ENCODE measurements at places on chromosomes 5 and 9.

DNA sequence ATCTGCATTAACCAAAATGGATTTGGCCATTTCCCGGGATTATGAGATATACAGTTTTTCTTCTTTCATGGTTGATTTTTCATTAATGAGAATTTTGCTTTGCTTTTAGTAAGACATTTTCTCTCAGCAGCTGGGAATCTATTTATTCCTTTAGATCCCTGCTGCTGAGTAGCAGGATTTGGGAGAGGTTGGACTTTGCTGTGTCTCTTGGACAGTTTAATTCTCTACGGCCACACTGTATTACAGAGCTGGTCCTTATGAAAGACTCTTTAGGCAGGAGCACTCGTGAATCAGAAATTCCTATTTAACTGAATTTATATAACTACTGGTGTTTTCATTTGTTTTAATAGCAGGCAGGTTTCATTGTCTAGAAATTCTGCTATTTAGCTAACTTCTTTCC is 1.6 kb downstream of the UNC13B start:
- DNase-seq: no peak

DNA sequence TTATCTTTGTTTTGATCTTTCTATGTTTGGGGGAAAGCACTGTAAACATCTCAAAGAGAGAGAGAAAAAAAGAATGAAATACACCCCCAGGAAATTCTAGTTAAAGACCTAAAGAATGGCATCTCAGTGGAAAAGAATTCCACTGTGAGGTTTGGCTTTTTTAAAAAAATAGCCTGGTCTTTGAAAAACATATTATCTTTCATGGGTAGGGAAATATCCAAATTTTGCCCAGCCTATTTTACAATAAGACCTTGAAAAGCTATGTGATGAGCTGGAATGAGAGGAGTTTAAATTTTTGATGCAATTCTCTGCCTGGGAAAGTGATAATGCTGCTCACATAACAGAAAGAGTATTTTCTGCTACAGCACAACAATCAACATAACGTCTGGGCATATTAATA is 348.1 kb upstream of the WWC1 start:
- DNase-seq: no peak

DNA sequence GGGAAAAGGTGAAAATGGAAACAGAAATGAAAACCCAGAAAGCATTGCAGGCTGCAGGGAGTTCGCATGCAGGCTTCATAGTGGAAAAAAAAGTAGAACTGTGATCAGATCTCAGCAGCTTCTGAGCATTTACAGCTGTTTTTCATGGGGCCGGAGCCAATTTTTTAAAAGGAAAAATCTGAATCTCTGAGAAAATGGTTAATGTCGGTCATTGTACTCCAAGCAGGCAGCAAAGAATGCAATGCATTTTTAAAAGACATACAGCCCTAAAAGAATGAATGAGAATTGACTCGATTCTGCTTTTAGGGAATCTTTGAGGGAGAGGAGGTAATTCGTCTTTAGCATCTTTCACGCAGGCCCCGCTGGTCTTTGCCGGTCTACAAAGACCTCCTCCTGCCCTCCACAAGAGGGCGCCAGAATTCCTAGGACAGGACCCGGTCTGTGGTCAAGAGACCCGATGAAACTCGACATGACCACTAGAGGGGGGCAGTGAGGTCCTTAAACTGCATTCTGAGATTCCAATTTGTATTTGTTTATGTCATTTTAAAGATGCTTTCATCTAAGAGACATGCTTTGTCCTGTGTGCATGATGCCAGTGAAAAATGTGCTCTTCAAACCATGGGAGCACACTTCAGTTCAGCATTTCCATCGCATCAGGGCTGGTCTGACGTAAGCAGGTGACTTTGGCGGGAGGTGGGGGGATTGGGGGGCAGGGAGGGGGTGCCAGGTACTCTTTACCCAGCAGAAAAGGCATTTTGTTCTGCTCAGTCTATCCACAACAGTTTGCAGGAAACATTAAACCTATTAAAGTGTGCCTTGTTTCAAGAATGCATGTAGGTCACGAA is 43.7 kb upstream of the TMEM252 start:
- DNase-seq: peak; percentile 56

DNA sequence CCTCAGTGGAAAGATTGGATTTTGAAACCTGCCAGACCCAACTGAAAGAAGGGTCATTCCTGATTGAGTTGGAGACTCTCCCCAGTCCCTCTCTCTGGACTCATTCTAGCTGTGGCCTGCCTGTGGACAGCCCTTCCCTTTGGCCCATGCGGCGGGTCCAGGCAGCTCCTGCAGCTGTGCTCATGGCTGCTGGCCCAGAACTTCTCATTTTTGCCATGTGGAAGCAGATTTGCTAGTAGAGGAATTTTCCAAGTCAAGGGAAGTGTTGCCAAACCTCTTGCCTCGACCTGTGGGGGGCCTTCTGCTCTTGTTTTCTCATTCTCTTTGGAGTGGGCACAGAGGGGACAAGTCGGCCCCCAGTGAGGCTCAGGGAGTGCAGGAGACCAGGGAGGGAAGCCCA is 89.2 kb downstream of the ANKRD33B start:
- no peak for DNase-seq

DNA sequence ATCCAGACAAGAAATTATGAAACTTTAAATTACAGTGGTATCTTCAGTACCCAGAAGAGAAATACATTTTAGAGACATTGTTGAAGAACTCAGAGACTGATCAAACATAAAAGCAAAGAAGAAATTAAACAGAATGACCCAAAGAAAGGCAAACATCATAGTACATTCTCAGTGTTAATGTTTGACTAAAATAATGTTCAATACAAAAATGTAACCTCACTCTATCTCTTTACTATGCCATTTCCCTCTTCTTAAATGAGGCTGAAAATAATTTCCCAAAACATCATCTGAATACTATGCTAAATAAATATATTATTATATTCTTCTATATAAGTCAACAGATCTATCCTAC is 22.8 kb downstream of the TMEM161B start:
- no peak for DNase-seq

- no peak for DNase-seq
Measured at GRCh38 chr9:4962085-4962484, 23.0 kb upstream of the JAK2 start.

GRCh38 chr5:132886064-132886823 is 12.8 kb downstream of the LEAP2 start:
- no peak for DNase-seq

GRCh38 chr9:81490605-81491331 is 198.6 kb downstream of the TLE1 start:
- no peak for DNase-seq

DNA sequence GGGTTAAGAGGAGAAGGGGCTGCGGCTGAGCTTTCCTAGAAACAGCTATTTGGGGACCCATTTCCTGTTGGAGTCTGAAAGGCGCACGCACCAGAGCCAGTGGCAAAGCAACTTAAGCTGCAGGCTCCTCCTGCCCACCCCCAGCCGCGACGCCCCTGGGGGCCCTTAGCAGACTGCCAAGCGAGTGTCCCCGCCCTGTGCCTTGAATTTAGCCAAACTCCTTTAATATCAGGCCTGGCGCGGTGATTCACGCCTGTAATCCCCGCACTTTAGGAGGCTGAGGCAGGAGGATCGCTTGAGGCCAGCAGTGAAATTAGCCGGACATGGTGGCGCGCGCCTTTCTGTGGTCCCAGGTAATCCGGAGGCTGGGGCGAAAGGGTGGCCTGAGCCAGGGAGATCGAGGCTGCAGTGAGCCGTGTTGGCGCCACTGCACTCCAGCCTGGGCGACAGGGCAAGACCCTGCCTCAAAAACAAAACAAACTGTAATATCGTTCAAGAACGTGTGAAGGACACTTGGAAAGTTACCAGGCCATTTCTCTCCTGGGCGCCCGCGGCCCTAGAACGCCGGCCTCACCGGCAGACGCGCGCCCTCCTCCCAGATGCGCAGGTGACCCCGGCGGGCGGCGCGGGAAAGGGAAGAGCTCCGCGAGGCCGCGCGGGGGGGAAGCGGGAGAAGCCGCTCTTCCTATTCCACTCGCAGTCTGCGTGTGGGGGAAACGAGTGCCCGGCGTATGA is 1.0 kb upstream of the F2R start:
- no peak for DNase-seq

- no peak for DNase-seq
Measured at GRCh38 chr5:141155540-141156374, 5.9 kb downstream of the PCDHB6 start.

GRCh38 chr9:136022731-136023409 is 61.7 kb upstream of the UBAC1 start:
- DNase-seq: no peak

DNA sequence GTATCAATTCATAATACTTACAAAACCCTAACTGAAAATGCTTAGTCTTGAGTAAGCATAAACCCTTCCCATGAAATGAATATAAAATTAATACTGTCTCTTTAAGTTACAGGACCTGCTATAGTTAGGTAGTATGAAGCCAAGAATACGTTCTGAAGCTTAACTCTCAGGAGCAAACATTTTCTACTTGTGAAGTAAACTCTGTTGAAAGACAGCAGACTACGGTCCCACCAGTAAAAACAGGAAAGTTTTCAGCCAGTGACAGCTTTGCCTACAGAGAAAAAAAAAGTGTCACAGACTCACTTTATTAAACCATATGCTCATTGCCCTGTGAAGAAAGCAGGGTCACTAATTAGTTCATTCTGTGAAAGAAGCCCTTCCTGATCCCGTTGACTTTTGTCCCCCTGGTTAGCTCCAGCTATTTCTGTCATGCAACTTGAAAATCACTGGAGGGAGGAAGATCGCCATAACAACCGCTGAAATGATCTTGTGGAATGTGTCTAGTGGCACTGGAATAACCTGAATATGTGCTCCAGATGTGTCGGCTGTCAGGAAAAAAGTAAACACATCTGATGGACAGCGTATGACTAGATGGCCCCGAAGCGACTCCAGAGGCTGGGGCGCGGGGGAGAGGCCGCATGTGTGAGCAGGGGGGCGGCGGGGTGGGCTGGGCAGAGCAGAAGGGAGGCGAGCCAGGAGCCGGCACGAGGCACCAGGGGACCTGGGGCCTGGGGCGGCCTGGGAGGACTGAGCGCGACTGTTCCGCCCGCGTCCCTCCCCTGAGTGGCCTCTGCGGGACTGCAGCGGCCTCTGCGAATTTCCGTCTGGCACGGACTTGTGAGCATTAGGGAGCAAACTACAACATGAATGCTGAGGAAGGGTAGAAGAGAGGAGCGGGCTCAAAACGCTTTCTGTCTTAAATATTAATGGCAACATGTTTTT is 41.9 kb downstream of the BNC2 start:
- DNase-seq: peak; percentile 4

- DNase-seq: no peak
Measured at GRCh38 chr5:74530326-74531050, 110.0 kb downstream of the ENC1 start.

GRCh38 chr5:97046270-97046982 is 96.0 kb downstream of the LIX1 start:
- DNase-seq: no peak

GRCh38 chr5:131148835-131149234 is 16.2 kb downstream of the HINT1 start:
- no peak for DNase-seq

GRCh38 chr5:92580814-92581213 is 1000.2 kb downstream of the NR2F1-AS1 start:
- DNase-seq: no peak
